ENCODE measurements at places on chromosomes 5 and 9.
A peak's percentile ranks its signal among the peaks of the same experiment; 100 is the strongest.

GRCh38 chr9:97388721-97389238, 23.1 kb upstream of the TDRD7 start:
- no peak for DNase-seq

DNA sequence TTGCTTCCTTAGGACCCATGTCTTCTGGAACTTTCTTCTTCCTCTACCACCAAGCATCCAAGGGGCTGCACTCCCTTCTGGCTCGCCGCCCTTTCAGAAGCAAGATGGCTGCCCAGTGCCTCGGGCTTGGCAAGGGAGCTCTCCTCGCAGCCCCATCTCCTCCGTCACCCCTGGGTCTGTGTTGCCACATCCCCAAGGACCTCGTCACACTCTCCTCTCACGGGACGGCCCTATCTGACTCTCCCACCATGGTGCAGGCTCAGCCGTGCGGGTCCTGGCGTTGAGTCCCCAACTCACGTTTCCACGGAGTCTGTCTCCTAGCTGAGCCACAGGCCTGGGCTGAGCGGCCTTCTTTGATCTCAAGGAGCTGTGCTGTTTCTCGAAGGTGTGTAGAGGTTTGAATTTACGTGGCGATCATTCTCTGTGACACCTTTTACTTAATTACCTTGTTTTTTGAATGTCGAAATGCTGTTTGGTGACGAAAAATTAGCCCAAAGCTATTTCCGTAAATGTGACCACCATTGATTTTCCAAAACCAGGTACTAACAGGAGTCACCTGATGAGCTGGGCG, 15.0 kb upstream of the SCGB3A1 start:
- no peak for DNase-seq

- peak; percentile 45 for DNase-seq
Measured at GRCh38 chr5:167587772-167588437, 703.5 kb upstream of the WWC1 start.

GRCh38 chr5:107155707-107156106, 515.0 kb downstream of the EFNA5 start:
- peak; percentile 41 for DNase-seq
